Muscle of leg (tissue), 16 donors: ENCODE measurements at places on chromosomes 2 and 18.
A peak's percentile ranks its signal among the peaks of the same experiment; 100 is the strongest.

- no peak for DNase-seq
Measured at GRCh38 chr2:179669196-179669595, 192.2 kb downstream of the ZNF385B start.

GRCh38 chr18:477565-477964, 22.9 kb downstream of the COLEC12 start:
- no peak for DNase-seq

- no peak for DNase-seq
Measured at GRCh38 chr18:9068346-9068745, 34.2 kb upstream of the NDUFV2 start.

- peak; percentile 54 for DNase-seq
Measured at GRCh38 chr18:44036501-44036900, 644.2 kb upstream of the SETBP1 start.

DNA sequence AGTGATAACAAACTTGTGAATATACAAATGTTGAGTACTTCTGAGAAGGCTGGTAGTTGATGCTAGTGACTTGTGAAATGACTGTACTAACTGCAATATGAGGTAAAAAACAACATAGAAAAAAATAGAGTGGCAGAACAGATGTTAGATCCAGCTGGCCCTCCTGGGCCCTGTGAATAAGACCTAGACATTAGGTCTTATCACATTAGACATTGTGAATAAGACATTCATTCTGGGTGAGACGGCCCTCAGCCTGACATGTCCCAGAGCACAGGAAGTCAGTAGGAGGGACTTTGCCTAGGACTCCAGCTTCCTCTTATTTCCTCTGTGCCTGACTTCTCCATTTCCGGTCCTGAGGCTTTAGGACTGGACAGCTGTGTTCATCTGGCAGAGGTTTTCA, 22.9 kb downstream of the DOK1 start:
- peak; percentile 69 for DNase-seq

DNA sequence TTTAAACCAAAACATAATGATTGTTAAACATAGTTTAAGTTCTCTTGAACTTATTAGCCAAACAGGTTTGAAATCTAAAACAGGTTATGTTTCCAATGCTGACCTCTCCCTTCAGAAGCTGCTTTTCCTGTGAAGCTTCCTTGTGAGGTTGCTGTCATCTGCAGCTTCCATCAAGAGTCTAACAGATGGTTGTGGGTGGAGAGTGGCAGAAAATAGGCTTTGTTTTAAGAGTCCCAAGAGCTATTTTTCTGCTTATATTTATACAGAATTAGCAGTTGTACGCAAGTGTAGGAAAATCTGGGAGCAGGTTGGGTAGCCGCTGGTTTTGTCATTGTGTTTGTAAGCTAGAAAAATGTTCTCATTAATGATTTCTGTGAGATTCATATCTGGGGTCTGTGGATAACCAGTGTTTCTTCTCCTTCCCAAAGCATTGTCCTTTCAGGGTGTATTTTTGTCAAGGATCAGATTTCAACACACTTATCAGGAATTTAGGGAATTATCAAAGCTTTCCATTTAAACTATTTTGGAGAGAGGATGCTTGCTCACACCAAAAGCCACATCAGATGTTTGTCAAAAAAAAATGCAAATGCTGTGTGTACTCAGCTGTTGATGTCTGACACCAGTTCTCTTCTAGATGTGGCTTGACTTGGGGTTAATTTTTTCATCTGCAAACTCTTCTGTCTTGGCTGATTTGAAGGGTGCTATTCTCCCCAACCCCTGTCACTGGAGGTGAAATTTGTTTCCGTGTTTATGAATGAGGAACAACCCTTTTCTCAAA, 78.1 kb upstream of the KIF5C start:
- DNase-seq, result no peak

GRCh38 chr2:38554973-38555595, 47.6 kb downstream of the HNRNPLL start:
- DNase-seq, result no peak

GRCh38 chr2:15991231-15991630, 50.9 kb downstream of the MYCN start:
- DNase-seq, result no peak

GRCh38 chr2:181998041-181998835, 12.6 kb downstream of the PPP1R1C start:
- DNase-seq, result no peak

- DNase-seq, result no peak
Measured at GRCh38 chr18:78618726-78619125, 360.9 kb upstream of the SALL3 start.

DNA sequence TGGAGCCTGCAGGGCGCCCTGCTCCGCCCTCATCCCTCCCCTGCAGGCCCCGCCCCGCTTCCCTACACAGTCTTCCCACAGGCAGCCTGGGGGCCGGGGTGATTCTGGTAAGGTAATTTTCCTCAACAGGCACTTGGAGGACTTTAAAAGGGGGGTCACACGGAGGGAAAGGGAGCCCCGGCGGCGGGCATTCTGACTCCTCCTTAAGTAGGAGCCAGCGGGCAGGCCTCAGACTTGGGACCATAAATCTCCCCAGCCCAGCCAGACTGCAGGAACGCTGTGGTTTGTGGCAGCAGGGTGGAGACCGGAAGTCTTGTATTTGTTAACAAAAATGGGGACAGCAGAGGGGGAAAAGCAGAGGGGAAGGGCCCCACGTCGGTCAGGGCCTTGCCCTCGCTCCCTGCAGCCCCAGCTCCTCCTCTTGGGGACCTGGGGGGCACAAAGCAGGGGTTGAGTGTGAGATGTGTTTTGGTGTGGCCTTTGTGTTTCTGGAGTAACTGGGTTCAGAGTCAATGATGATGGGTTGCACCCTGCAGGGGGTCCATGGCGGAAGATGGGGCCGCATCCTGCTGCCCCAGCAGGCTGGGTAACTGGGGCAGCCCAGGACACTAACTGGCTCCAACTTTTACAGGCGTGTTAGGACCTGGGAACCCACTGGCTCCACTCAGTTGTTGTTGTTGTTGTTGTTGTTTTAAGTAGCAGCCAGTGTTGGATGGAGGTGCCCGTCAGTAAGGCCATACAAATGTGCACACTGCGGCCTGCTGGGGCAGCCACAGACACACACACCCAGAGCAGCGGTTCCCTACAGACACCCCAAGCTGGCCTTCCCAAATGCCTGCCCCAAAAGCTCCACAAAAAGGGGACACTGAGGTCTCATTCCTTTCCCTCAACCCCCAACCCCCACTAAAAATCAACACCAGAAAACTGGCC, 27.7 kb downstream of the SMAD7 start:
- peak; percentile 83 for DNase-seq

GRCh38 chr18:35174093-35174731, 66.6 kb upstream of the ZNF397 start:
- no peak for DNase-seq

DNA sequence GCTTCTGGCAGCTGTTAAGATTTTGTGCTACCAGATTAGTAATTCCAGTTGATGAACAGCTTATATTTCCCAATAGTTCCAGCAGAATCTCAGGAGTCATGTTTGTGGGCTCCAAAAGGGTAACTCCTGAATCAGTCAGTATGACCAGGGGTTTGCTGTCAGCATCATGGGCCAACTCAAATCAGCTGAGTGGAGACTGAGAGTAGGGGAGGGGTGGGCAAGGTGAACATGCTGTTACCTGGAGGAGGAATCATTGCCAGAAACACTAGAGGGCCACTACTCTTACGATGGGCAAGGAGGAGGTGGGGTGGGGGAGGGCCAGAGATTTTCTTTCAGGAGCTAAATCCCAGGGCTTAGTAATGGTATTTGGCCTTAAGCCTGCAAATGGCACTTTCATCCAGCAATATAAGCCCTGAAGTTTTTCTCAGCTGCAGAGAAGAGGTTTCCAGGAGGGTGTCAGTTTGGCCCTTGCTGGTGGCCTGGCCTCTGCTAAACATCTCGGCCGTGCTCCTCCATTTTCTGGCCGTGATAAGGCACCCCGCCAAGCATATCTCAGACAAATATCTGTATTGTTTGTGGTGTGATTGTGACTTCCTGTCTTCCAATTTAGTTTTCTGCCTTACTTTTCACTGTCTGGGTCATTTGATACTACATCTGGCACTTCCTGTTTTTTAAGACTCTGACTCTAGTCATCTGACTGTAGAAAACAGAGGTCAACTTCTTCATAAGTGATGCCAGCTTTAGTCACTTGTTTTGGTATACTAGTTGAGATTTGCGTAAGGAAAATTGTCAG, 120.5 kb upstream of the CXCR4 start:
- DNase-seq, result peak; percentile 82

GRCh38 chr2:160984426-160985077, 175.7 kb upstream of the TANK start:
- DNase-seq, result peak; percentile 64

DNA sequence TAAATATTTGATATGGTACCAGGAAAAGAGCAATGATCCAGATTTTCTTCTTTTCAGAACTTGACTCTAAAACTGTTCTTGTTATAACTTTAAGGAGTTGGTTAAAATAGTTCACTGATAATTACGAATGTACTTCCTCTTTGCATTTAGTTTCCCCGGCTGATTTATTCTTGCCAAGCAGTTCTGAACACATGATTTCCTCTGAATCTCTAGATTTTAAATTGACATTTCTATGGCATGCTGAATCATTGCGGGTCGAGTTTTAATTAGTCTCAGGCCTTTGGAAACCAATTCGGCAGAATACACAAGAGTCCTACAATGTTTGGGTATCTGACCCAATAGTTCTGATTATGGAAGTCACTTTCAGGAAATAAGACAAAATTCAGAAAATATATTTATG, 37.3 kb upstream of the DNAH7 start:
- peak; percentile 18 for DNase-seq

DNA sequence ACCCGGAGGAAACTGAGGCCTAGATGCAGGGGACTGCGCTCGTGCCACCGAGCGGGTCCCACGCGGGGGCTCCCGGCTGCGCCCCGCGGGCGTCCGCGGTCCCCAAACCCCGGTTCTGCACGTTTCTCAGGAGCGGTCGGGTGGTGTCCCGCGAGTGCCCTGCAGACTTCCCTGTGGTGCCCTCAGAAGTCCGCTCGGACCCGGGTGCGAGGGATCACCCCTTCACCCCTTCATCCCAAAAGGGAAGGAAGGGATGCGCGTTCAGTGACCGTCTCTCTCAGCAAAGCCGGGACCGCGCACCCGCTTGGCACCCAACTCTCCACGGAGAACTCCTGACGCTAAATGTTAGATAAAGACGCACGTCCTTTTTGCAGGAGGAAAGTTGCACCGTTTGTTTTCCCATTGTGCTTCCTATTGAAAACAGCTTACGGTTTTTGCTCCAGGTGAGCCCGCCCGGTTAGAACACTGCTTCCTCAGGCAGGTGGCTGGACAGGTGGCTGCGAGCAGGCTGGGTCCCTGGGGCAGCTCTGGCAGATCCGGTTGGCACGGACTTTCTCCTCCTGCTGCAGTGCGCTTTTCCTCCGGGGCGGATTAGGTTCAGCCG, 779 bp downstream of the DGKD start:
- DNase-seq, result no peak

DNA sequence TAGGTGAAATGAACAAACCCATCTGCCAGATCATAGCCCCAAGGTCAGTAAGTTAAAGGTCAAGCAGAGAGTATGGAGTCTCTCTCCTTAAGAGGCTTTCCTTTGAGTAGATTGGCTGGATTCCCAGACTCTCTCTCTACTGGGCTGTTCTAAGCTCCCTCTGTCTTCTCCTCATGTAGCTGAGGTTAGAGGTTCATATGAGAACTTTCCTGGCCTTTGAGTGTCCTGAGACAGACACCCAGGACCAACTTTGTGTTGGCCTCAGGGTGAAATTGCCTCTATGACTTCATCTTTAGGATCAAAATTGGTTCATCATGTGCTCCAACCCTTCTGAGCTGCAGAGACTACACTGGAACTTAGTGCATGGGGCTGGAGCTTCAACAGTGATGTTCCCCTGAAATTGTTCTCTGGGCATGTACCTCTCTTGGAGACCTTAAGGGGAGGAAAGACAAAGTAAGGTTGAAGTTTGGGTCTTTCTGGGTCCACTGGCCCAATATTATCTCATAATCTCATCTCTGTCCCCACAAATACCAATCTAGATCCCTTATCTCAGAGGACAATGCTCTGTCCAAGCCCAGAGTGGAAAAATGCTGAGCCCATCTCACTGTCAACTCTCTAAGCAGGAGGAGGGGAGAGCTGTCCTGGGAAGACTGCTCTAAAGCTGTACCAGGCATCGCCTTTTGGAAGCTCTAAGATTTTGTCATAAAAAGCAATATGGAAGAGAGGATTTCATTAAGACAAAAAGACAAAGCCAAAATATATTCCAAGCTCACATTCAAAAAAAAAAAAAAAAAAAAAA, 177.3 kb upstream of the ARL4C start:
- DNase-seq, result no peak

DNA sequence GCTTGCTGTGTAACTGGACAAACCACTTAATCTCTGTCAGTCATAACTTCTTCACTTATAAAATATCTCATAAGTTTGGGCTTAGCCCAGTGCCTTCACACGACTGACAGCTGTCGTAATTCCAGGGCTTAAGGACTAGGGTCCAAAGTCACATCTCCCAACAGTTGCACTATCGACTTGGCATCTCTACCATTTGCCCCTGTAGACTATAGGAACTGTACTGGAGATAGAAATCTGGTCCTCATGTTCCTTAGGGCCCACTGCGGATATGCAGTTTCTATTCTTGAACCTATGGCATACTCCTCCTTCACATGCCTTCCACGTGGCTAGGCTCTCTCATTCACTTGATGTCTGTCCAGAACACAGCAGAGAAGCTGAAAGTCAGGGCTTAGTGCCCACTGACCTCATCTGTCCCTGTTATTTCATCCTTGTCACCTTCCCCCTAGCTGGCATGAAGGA, 2.7 kb downstream of the ABHD1 start:
- no peak for DNase-seq

- DNase-seq, result peak; percentile 65
Measured at GRCh38 chr2:20223407-20224163, 1.3 kb downstream of the SDC1 start.

- DNase-seq, result no peak
Measured at GRCh38 chr18:60413944-60414547, 41.5 kb upstream of the MC4R start.

DNA sequence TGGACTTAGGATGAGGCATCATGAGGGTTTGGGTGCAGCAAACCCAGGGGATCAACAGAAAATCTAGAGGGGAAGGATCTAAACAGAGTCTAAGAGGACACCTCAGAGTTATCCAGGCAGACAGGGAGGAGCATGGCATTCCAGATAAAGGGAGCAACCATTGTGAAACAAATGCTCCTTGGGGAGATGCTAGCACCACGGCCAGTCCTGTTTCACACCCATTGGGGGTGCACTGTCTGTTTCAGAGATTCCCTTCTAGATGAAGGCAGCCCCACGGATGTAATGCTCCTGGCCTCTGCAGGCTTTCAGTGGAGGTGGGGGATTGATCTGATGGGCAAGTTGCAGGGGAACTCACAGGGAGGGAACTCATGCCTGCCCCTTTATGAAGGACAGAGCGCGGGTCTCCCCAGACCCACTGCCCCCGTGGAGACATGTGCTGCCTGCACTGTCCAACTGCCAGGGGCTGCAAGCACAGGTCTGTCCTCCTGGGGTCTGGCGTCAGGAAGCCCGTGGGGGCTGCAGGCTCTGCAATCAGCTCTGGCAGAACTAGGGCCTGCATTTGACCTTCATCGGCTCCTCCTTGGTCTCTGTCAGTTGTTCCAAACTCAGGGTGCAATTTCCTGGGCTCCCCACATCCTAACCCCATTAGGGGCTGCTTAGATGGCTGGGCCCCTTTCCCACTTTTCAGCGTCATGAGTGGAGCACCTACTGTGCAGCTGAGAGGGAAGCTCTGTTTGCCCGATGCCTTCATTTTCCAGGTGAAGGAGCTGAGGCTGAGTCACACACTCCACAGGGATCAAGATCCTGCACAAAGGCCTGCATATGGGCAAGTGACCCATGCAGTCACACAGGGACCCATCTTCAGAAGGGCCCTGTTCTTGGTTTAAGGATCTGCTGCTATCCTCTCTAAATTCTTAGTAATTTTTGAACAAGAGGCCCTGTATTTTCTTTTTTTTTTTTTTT, 163.4 kb downstream of the ARL4C start:
- DNase-seq, result no peak
